ENCODE measurements at places on chromosomes 3 and 15. TPM values are rescaled to one million over a fixed set of nuclear protein-coding genes. Genes with fewer than 3 reads are reported as not detected.

DNA sequence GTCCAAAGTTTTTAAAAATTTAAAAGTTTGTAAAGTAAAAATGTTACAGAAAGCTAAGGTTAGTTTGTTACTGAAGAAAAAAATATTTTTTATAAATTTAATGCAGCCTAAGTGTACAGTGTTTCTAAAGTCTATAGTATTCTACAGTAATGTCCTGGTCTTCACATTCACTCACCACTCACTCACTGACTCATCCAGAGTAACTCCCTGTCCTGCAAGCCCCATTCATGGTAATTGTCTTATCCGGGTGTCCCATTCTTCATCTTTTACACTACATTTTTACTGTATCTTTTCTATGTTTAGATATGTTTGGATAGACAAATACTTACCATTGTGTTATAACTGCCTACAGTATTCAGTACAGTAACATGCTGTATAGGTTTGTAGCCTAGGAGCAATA, 36.7 kb upstream of the ATP10A start:
- H3K27ac ChIP-seq, result no peak overlapping the region
- no peaks in the 10 kb centered on the region for H3K27me3 ChIP-seq
- H3K4me3 ChIP-seq, result no peak overlapping the region
- DNase-seq, result no peak
- peaks cover 19% of the 10 kb centered on the region for H3K4me1 ChIP-seq

GRCh38 chr3:47399531-47400270, 18.9 kb downstream of the PTPN23 start:
- H3K36me3 ChIP-seq, result peaks cover 6% of the 10 kb centered on the region
- no peak overlapping the region for H3K4me3 ChIP-seq
- H3K4me1 ChIP-seq, result peaks cover 13% of the 10 kb centered on the region

GRCh38 chr3:170301405-170301804, 56.1 kb upstream of the SKIL start:
- no peaks in the 10 kb centered on the region for H3K4me1 ChIP-seq
- no peak for DNase-seq
- no peak overlapping the region for H3K27ac ChIP-seq
- no peak overlapping the region for H3K4me3 ChIP-seq
- H3K36me3 ChIP-seq, result peaks cover 5% of the 10 kb centered on the region

Gene FAM131A
- 3.1 TPM for total RNA-seq

- peaks cover 12% of the 10 kb centered on the region for H3K4me1 ChIP-seq
- DNase-seq, result no peak
- H3K36me3 ChIP-seq, result peaks cover 7% of the 10 kb centered on the region
Observed at GRCh38 chr3:18670759-18671158, 245.6 kb upstream of the SATB1 start.

- H3K36me3 ChIP-seq, result peaks cover 11% of the 10 kb centered on the region
- peaks cover 44% of the 10 kb centered on the region for H3K4me1 ChIP-seq
- no peak overlapping the region for H3K4me3 ChIP-seq
- H3K27me3 ChIP-seq, result no peaks in the 10 kb centered on the region
- no peak for DNase-seq
Observed at GRCh38 chr3:171283183-171283847, 176.9 kb downstream of the TNIK start.

DNA sequence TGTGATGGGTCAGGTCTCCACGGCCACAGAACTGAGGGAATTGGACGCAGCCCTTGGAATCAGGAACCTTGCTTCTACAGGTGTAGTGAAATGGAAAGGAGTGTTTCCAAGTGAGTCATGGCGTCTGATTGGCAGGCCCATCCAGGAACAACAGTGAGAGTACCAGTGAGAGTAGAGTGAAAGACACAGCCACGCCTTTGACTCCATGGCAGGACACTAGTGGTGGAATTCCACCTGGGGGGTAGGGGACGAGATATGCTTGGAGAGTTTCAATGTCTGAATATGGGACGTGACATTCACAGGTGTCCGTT, 3.0 kb upstream of the SLC28A1 start:
- H3K4me1 ChIP-seq, result peaks cover 2% of the 10 kb centered on the region
- no peak overlapping the region for H3K4me3 ChIP-seq
- no peaks in the 10 kb centered on the region for H3K36me3 ChIP-seq
- no peak overlapping the region for H3K27ac ChIP-seq

DNA sequence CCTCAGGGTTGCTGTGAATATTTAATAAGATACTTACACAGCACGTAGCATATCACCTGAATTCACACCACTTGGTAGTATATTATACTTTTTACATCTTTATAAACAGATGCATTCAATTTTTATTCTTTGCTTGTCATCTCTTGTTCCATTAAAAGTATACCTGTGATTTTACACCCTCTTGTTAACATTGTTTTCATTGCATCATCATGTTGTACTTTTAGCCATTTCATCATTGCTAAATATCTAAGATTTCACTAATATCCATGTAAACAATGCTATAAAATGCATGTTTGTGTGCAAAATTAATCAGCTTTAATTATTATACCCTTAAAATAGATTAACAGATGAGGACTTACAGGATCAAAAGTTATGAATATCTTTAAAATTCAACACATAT, 155.3 kb downstream of the MEX3B start:
- H3K36me3 ChIP-seq, result no peaks in the 10 kb centered on the region
- peaks cover 3% of the 10 kb centered on the region for H3K27me3 ChIP-seq
- no peaks in the 10 kb centered on the region for H3K4me1 ChIP-seq
- no peak overlapping the region for H3K27ac ChIP-seq

- no peak overlapping the region for H3K4me3 ChIP-seq
- DNase-seq, result no peak
- H3K36me3 ChIP-seq, result no peaks in the 10 kb centered on the region
- no peaks in the 10 kb centered on the region for H3K4me1 ChIP-seq
Observed at GRCh38 chr3:64975147-64975546, 287.3 kb upstream of the ADAMTS9 start.

DNA sequence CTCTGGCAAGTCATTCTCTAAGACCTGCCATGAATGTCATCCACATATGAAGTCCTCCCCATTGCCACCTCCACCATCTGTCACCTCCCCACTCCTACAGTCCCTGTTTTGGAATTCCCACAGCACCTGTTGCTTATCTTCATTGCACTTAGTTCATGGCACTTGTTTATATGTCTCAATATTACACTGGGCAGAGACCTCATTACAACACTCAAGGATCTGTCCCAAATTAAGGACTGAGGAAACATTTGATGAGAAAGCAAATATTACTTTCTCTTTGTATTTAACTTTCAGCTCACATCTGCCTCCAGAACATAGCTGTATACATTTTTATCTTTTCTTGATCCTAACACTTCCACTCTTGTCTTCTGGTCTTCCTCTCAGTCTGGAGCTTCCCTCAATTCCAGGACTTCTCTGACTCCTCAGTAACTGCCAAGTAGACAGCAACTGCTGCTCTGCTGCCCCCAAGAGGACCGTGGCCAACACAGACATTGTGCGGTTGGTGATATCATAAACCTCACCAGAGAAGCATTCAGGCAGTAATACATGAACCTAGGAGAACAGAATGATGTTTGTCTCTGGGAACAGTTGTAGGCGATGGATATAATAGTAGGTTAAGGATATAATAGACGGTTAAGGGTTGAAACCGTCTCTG, 45.0 kb upstream of the FGF12 start:
- H3K36me3 ChIP-seq, result no peaks in the 10 kb centered on the region
- no peak for DNase-seq
- no peaks in the 10 kb centered on the region for H3K27me3 ChIP-seq

DNA sequence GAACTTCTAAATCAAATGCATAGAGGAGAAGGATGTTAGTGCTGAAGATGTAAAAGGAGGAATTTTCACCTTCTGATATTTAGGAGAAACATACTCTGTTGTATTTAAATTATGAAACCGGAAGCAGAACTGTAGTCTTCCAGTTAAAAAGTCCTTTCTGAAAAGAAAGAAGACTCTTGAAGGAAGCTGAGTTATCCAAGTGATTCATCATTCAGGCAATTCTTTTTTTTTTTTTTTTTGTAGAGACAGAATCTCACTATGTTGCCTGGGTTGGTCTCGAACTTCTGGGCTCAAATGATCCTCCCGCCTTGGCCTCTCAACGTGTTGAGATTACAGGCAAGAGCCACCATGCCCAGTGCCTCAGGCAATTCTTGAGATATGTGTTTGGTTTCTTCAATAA, 424.8 kb upstream of the TPM1 start:
- DNase-seq, result no peak
- peaks cover 13% of the 10 kb centered on the region for H3K27me3 ChIP-seq
- no peaks in the 10 kb centered on the region for H3K36me3 ChIP-seq
- no peak overlapping the region for H3K4me3 ChIP-seq
- H3K27ac ChIP-seq, result no peak overlapping the region
- H3K4me1 ChIP-seq, result no peaks in the 10 kb centered on the region

All from activated CD8-positive, alpha-beta T cell treated with anti-CD3 and anti-CD28 coated beads, Interleukin-2, amount 10 ng/mL, durations not matched to agents 7 days and 5 days (primary cell).